ENCODE measurements at places on chromosomes 12 and 14.
A peak's percentile ranks its signal among the peaks of the same experiment; 100 is the strongest.

GRCh38 chr12:114355389-114356088 lies 50.4 kb downstream of the TBX5 start:
- DNase-seq = peak; percentile 20

DNA sequence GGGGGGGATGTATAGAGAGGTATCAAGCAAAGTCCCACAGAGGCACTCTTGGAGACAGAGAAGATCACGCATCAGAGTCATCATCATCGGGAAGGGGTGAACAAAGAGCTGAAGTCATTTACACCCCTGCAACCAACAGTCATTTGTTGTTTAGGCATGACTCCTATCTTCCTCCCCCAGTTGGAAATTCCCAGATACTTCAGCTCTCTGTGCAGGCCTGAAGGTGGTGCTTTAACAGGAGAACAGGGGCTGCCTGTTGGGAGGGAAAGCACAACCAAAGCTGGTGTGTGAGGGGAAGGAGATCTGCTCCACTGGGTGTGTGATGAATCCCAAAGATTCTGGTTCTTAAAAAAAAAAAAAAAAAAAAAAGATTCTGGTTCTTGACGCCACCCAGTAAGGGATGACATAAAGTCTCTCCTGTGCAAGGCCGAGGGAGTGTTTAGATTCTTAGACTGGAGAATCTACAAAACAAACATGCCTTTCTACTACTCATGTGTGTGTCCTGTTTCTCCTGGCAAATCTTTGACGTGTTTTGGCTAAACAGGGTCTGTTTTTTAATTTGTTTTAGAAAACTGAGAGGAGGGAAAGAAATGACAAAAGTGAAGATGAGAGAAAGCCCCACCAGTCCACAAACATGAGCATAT lies 121.0 kb upstream of the ARHGAP5 start:
- no peak for DNase-seq

DNA sequence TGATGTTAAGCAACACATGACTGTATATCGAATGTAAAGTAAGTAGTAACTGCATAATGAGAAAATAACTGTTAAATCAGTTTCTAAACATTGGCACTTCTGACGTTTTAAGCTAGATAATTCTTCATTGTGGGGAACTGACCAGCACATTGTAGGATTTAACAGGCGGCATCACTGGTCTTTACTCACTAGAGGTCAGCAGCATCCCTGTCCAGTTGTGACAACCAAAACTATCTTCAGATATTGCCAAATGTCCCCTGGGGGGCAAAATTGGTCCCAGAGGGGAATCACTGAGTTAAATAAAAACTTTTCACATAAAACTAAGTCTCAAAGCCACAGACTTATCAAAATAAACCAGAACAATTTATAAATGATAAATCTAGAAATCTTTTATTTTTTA lies 65.3 kb downstream of the BLTP3B start:
- no peak for DNase-seq

DNA sequence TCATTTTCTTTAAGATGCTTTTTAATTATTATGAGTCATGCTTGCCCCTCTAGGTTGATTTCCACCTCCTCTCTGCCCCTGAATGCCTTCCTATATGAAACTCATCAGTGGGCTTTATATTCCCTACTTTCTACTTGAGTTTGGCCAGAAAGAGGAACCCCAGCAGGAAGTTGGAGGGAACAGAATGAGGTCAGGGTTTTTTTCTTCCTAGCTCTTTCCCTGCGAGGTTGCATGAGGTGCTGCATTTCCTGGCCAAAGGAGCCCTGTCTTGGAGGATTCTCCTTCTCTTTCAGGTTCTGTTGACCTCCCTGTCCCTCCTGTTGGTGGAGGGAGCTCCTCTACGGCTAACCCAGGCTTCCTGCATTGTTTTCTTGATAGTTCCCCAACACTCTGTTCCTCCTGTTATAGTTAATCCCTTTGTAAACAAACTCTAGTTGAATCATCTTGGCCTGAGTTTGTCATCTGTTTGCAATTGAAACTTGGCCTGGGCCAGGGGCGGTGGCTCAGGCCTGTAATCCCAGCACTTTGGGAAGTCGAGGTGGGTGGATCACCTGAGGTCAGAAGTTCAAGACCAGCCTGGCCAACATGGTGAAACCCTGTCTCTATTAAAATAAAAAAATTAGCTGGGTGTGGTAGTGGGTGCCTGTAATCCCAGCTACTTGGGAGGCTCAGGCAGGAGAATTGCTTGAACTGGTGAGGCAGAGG lies 15.3 kb upstream of the SPIC start:
- no peak for DNase-seq

- no peak for DNase-seq
Measured at GRCh38 chr14:104680806-104681688, 8.4 kb upstream of the INF2 start.

- DNase-seq = no peak
Measured at GRCh38 chr12:80967565-80967964, 29.8 kb upstream of the LIN7A start.

GRCh38 chr12:3078086-3078820 lies 1.1 kb downstream of the TSPAN9 start:
- no peak for DNase-seq

- DNase-seq = no peak
Measured at GRCh38 chr14:33796356-33796755, 154.5 kb downstream of the EGLN3 start.

DNA sequence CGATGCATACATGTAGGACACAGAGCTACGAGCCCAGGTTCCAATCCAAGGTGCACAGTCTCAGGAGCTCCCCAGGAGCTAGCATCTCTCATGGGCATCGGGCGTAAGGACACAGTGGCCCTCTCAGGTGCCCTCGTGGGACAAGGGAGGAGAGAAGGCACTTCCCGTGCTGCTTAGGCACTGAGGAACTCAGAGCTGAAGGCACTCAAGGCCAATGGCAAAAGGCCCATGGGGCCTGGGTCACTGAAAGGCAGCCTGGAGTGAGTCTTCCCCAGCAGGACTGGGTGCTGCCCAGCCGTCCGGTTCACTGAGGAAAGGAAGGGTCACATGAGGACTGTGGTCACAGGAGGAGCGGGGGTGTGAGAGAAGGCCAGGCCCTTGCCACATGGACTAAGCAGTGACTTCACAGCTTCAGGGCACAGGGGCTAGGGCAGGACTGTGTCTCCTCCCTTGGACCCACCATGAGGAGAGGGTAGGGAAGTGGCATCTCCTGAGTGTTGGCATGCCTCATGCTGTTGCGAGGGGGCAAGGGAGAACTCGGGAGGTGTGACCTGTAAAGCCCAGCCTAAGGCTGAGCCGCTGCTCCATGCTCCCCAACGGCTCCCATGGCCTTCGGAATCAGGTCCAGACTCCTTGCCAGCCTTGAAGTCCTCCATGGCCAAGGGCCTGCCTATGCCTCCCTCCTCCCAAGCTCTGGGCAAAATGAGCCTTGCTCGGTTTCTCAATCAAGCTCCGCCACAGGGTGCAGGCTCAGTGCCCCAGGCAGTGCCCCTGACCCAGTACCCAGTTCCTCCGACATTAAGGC lies 51.8 kb downstream of the CHGA start:
- no peak for DNase-seq

DNA sequence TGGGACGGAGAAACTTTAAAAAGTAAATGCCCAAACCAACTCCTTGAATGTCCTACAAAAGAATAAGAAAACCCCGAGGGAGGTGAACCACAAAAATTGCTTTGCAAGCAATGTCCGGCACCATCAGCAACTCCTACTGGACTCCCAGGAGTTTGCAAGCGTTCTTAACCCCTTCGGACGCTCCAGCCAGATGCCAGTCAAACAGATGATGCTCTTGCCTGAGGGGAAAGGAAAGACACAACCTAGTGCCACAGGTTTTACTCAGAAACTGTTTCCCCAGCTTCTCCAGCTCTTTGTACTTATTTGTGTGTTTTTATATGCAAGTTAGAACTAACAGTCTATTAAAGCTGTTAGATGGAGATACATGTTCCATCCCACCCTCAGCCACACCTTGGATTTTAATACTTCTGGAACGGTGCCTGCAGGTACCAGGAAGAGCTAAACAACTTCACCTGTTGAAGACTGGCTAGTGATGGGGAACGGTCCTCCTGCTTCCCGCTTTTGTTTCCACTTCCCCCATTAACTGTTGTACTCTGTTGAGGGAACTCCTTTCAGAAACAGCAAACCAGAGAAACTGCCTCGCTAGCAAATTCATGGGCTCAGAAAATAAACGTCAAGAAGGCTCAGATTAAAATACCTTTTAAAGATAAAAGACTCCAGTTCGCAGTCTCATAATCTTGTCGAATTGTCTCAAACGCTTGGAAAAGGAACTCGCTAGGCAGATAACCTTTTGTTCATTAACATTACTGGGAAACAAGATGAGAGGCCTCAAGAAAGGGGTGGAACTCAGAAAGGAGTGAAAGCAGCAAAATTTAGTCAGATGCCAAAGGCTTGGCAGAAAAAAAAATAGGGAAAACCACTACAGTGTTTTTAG lies 1.1 kb upstream of the FERMT2 start:
- DNase-seq = no peak

DNA sequence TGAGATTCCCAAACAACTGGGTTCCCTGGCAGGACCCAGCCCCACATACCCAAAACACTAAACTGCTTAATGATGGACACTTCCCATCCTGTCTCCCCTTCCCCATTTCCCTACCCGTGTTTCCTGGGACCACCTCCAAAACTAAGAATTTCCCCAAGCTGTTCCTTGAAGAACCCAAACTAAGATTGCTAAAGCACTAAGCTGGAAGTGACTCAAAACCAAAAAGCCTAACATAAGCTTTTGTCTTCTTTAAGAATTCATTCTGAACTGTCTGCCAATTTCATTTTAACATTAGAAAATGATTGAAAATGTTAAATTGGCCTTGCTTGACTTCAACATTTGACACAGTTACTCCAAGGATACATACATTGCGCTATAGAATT lies 29.5 kb upstream of the STAB2 start:
- no peak for DNase-seq

GRCh38 chr14:69711065-69711464 lies 55.9 kb upstream of the SRSF5 start:
- no peak for DNase-seq

- DNase-seq = no peak
Measured at GRCh38 chr14:40218282-40218941, 786.2 kb upstream of the FBXO33 start.

- no peak for DNase-seq
Measured at GRCh38 chr14:51873221-51873893, 12.9 kb downstream of the GNG2 start.

DNA sequence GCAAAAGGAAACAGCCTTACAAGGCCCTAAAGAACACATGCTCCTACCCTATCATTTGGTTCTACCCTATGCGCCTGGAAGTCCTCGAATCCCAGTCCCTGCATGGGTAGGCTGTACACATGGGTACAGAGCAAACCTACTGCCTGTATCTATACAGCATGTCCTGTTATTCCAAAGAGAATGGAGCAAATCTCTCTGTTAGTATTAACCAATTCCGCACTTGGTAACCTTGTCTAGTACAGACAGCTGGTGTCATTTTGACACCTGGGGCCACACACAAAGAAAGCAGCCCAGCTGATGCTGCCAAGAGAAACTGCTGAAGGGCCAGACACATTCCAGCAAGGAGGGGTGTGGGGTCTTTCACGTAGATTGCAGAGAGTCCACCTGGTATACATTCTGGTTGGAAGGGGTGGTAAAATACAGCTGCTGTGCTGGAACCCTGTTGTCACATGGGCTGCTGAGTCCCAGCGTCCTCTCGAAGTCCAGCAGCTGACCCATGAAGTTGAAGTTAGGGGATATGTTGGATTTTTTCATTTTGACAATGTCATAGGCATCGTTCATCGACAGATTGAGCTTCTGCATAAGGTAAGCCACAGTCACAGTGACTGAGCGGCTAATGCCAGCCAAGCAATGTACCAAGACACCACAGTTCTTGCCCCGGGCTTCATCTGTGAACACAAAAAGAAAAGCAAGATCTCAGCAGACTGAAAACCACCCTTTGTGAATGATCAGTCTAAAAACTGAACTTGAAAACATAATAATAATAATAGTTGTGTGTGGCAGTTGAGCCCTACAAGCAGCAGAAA lies 3.2 kb downstream of the DUSP6 start:
- DNase-seq = no peak

GRCh38 chr12:20798554-20798953 lies 12.0 kb upstream of the SLCO1B3 start:
- DNase-seq = peak; percentile 5

GRCh38 chr14:71539650-71540285 lies 392.5 kb upstream of the RGS6 start:
- no peak for DNase-seq

DNA sequence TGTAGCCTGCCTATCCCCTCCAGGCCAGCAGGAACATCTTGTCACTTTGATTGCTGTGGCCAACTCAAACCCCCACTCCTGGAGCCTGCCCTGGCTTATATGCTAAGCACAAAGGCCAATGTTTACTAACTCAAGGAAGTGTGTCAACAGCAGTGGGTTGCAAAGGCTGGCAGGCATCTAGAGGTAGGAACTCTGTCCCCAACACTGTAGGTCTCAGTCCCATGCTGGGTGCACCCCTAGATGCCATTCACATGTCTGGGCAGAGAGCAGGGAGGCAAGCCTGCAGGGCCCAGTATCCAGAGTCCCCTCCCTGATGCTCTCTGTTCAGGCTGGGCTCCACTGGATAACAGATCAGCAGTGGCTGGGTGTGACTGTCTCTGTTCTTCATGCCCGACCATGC lies 1.6 kb upstream of the HPD start:
- no peak for DNase-seq

DNA sequence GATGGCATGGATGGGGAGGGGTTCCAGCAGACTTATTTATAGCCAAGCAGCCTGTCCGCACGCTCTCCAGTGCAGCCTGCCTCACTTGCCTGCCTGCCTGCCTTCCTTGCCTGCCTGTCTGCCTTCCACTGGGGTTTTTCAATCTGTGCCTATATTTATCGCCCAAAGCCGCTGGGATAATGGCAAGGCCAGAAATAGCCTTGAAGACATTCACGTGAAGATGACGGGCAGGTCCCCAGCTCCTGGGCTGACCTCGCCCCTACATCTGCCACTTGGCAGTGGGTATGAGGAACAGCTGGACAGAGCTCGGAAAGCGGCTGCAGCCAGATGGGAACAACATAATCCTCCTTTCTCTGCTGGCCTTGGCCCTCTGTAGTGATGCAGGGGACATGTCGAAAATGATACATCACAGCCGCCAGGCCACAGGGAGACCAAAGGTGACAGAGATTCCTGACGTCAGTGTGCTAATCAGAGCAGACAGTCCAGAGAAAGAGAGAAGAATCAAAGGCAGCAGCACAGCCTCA lies 53.3 kb downstream of the PITPNM2 start:
- DNase-seq = no peak

DNA sequence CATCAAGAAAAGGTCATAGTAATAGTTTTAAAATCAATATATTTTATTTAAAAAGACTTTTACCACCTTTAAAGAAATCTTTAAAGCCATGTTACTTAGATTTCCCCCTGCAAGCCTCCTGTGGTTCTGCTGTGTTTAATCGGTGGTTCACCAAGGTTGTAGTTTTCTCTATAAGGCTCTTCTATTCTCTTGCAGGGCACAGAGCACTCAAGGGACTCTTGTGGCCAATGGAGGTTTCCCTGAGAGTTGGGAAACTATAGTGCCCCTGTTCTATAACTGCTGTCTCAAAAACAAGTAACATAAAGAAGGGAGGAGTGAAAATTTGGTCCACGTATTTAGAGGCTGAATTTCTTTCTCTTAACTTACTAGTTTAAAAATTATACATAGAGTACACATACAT lies 25.0 kb downstream of the DACT1 start:
- no peak for DNase-seq

All from iPS DF 6.9 (cell line).